WTC11 (cell line): ENCODE measurements at places on chromosomes 4 and X.

GRCh38 chrX:128518508-128518907 lies 466.3 kb upstream of the ACTRT1 start:
- H3K4me1 ChIP-seq = peaks cover 11% of the 10 kb centered on the region
- DNase-seq = no peak
- H3K27ac ChIP-seq = no peak overlapping the region
- no peak overlapping the region for H3K4me3 ChIP-seq
- no peaks in the 10 kb centered on the region for H3K27me3 ChIP-seq

DNA sequence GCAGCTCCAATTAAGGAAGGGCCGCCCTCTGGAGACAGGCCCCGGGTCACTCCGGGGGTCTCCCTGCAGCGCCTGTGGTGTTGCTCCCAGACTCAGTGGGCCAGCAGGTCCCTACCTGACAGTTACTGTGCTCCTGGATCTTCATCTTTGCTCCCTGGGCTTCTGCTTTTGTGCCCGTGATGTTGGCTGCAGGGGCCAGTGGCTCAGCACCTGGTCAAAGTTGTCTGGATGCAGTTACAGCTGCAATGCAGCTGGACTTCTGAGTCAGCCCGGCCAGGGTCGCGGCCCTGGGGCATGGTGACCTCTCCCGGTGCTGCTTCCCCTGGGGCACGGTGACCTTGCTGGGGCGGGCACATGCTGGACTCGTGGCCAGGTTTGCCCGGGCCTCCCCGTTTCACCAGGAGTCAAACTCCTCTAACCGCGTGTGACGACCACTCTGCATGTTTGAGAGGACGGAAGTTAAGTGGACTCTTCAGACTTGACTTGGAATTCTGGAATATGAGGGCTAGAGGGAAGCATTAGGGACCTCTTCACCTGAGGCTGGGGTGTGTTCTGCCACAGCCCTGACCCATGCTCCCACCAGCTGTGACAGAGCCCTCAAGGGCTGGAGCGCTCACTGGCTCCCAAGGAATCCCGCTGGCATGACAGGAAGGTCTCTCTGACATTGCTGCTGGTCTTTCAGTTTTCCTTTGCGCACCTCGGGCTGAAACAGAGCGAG lies 3.7 kb downstream of the CTAG2 start:
- DNase-seq = no peak
- no peaks in the 10 kb centered on the region for H3K36me3 ChIP-seq
- H3K4me1 ChIP-seq = no peaks in the 10 kb centered on the region
- no peak overlapping the region for H3K27ac ChIP-seq
- no peak overlapping the region for H3K4me3 ChIP-seq

DNA sequence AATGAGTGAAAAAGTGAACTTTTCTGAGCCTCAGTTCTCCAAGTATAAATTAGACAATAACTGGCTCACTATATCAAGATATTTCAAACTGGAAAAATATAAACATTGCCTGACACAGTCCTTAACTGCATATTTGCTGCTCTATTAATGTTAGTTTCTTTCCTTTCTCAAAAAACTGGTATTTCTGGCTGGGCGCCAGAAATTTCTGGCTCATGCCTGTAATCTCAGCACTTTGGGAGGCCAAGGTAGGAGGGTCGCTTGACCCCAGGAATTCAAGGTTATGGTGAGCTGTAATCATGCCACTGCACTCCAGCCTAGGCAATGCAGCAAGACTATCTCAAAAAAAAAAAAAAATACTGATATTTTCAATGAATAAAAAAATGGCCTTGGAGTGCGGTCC lies 227.0 kb downstream of the MAGEB17 start:
- H3K4me1 ChIP-seq = peaks cover 9% of the 10 kb centered on the region
- H3K27me3 ChIP-seq = no peaks in the 10 kb centered on the region
- no peak overlapping the region for H3K4me3 ChIP-seq
- H3K27ac ChIP-seq = no peak overlapping the region
- no peak for DNase-seq

GRCh38 chr4:151173871-151174270 lies 74.4 kb downstream of the RPS3A start:
- peaks cover 26% of the 10 kb centered on the region for H3K4me1 ChIP-seq
- no peak overlapping the region for H3K27ac ChIP-seq
- H3K36me3 ChIP-seq = peaks cover 30% of the 10 kb centered on the region
- H3K27me3 ChIP-seq = no peaks in the 10 kb centered on the region
- no peak overlapping the region for H3K4me3 ChIP-seq

GRCh38 chr4:101279377-101279871 lies 67.9 kb downstream of the PPP3CA start:
- DNase-seq = no peak
- peak overlapping the region; percentile 81 for H3K27ac ChIP-seq
- H3K4me3 ChIP-seq = no peak overlapping the region
- H3K36me3 ChIP-seq = no peaks in the 10 kb centered on the region
- H3K4me1 ChIP-seq = peaks cover 83% of the 10 kb centered on the region
- H3K27me3 ChIP-seq = no peaks in the 10 kb centered on the region
